ENCODE measurements at places on chromosomes 1 and 21.

DNA sequence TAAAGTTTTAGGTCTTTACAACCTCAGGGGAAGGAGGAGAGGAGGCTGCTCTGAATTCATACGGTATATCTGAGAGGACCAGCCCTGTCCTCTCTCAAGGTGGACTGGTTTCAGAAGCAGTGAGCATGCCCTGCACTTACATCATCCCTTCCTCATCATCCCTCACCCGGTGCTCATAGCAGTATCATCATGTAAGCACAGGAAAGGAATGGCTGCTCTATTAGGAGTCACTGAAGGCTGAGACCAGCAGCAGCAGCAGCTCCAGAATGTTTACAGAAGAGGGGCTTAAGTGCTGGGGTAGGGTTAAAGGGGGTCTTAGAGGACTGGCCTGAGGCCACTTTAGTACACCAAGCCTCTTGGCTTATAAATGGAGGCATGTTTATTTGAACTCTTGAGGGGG lies 185.9 kb downstream of the AK5 start:
- peak; percentile 62 for DNase-seq

GRCh38 chr1:192654591-192655251 lies 18.8 kb downstream of the RGS13 start:
- DNase-seq: peak; percentile 15

- no peak for DNase-seq
These were observed 2.7 kb downstream of the ZBED6 start for GRCh38 chr1:203797948-203798655.

GRCh38 chr1:111779546-111779945 lies 23.8 kb downstream of the DDX20 start:
- no peak for DNase-seq

DNA sequence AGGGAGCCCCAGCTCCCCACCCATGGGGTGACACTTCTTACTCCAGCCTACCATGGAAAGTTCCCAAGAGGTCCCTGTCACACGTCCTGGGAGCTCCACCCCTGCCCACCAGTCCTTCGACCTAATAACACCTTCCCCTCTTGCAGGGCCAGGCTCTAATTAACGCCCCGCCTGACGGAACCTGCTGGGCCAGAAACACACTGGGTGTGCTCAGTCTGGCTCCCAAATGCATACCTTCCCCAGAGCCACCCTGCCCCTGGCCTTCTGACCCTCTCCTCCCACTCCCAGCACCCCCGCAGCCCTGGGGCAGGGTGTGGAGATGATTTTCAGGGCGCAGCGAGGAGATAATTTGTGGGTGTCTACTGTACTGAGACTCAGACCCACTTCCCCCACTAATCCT lies 20.6 kb downstream of the PGLYRP3 start:
- no peak for DNase-seq

DNA sequence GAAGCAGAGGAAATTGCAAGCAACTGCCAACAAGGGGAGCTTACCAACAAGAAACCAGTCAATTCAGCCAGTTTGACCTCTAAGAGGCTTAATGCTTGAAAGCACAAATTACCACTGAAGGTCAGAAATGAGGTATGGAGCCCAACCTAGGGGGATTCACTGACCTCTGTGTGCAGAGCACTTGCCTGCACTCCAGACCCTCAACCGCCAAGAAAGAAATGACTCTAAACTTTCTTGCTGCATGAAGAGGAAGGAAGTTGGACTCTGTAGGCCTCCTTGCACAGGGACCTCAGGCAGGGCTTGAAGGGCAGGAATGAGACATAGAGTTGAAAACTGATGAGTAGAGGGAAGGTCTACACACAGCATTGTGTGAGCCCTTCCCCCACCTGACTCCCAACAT lies 10.0 kb downstream of the ARMH1 start:
- peak; percentile 35 for DNase-seq

- DNase-seq: no peak
These were observed 58.4 kb downstream of the NTMT2 start for GRCh38 chr1:170204121-170204520.

DNA sequence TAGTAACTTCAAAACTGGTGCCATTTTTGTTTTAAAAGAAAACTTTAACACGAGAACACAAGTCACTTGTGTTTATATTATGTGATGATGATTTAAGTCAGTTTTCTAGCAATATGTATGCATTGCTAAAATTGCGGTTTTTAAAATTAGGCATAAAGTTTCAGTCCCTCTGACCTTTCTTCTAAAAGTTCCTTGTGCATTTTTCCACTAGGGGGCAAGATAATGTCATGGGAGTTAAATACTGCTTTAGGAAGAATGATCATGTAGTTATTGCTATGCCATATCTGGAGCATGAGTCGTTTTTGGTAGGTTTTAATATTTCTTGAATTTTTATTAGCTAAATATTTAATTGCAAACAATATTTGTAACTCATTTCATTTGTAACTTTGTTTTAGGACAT lies 10.7 kb downstream of the CDC7 start:
- peak; percentile 72 for DNase-seq

GRCh38 chr1:99672038-99672437 lies 26.1 kb downstream of the PALMD start:
- no peak for DNase-seq

GRCh38 chr1:54805981-54806381 lies 4.9 kb upstream of the TTC22 start:
- DNase-seq: no peak

DNA sequence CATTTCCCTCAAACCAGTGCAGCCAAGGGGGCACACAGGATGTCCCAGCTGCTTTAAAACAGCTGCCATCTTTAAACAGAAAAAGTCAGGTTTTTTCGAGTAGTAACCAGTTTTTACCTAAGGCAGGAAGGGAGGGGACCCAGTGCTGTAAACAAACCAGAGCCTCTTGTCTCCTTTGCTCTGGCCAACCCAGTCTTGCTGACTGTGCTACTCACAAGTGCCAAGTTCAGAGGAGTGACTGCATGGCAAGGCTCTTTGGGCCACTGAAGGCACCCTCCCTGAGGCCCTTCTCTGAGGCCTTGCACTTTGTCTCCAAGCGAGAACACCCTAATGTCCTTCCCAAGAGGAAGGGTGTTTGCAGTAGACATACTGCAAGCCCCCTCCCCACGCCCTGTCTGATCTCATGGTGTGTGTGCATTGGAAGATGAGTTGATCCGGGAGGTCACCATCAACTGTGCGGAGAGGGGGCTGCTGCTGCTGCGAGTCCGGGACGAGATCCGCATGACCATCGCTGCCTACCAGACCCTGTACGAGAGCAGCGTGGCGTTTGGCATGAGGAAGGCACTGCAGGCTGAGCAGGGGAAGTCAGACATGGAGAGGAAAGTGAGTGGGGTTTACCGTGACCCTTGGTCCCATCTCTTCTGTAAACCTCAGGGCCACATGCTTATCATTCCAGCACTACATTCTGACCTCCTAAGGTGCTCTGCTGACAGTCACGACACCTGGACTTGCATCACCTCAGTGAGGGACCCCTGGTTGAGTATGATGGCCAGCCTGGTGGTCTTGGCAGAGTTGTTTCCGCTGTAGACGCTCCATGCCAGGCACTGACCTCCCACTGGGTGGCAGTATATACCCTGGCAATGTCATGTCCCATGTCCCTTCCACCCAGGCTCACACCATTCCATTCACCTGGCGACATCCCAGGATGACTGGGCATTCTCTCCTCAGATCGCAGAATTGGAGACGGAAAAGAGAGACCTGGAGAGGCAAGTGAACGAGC lies 4.7 kb downstream of the DNALI1 start:
- DNase-seq: peak; percentile 62

DNA sequence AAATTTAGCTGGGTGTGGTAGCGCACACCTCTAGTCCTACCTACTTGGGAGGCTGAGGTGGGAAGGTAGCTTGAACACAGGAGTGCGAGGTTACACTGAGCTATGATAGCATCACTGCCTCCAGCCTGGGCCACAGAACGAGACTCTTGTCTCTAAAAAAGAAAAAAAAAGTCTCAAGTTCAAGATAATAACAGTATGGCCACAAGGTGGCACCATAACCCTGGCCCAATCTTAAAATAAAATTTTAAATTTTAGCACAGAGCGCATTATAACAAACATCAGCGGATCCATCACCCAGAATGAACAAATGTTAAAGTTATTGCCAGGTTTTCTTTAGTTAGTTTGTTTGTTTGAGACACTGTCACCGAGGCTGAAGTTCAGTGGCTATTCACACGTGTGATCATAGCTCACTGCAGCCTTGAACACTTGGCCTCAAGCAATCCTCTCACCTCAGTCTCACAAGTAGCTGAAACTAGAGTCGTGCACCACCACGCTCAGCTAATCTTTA lies 2.9 kb upstream of the HTR6 start:
- peak; percentile 66 for DNase-seq

- DNase-seq: peak; percentile 69
These were observed 5.2 kb downstream of the H6PD start for GRCh38 chr1:9239622-9240401.

DNA sequence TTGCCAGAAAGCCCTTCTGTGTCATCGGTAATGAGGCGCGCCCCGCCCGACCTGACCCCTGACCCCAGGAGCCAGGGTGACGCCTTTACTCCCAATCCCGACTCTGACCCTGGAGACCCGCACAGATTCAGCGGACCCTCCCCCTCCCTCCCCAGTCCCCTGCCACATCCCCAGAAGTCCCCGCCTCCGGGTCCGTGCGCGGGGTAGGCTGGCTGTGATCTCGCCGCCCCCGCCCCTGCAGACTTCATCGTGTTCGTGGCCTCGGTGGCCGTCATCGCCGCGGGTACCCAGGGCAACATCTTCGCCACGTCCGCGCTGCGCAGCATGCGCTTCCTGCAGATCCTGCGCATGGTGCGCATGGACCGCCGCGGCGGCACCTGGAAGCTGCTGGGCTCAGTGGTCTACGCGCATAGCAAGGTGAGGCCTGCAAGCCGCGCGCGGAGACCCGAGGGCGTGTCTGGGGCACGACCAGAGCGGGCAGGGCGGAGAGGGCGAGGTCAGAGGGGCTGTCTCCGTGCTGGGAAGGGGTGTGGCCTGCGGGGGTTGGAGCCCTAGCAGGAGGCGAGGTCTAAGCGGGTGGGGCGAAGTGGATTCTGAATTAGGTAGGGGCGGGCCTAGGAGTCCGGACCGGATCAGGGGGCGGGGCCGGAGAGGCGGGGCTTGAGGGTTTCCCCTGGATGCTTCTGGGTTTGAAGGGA lies 34.8 kb downstream of the KCNQ4 start:
- peak; percentile 65 for DNase-seq

- no peak for DNase-seq
These were observed 85.1 kb upstream of the RHOU start for GRCh38 chr1:228650141-228650540.

- no peak for DNase-seq
These were observed 124.8 kb downstream of the TMEM53 start for GRCh38 chr1:44549510-44549909.

DNA sequence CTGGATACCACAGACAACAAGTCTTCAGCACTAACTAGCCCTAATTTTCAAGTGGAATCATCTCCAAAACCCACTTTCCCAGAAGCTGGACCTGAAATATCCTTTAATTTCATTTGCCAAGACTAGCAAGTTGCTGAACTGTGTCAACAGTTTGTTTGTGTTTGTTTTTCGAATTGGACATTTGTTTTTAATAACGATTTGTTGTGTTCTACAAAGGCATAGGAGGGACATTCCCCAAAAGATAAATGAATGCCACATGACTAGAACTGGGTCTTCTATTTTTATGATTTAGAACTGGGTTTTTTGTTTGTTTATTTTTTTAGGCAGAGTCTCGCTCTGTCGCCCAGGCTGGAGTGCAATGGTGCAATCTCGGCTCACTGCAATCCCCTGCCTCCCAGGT lies 17.9 kb downstream of the LUZP1 start:
- DNase-seq: no peak

GRCh38 chr1:153231363-153231762 lies 14.0 kb downstream of the PRR9 start:
- DNase-seq: no peak

- no peak for DNase-seq
These were observed 29.0 kb upstream of the BATF3 start for GRCh38 chr1:212728606-212729005.

GRCh38 chr1:38758820-38759219 lies 100.8 kb downstream of the RRAGC start:
- DNase-seq: no peak

DNA sequence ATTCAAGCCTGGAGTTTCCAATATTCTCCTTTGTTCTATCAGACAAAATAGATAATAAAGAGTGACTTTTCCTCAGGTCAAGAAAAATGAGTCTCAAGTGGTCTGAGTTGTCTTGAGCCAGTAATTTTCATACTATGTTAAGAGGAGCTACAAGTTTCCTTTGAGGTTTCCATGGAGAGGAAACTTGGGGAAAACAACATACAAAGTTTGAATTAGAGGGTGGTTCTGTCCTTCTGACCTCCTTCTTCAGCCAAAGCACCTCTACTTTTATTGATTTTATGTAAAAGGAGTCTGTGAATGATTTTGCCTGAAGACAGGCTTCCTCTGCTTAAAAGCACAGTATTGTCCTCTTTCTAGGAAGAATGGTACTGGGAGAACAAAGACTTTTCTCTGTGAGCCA lies 497.2 kb upstream of the PKN2 start:
- DNase-seq: no peak

GRCh38 chr1:245957427-245957826 lies 549.7 kb downstream of the SMYD3 start:
- DNase-seq: no peak

- peak; percentile 92 for DNase-seq
These were observed 2.6 kb downstream of the RERE start for GRCh38 chr1:8814865-8815264.

DNA sequence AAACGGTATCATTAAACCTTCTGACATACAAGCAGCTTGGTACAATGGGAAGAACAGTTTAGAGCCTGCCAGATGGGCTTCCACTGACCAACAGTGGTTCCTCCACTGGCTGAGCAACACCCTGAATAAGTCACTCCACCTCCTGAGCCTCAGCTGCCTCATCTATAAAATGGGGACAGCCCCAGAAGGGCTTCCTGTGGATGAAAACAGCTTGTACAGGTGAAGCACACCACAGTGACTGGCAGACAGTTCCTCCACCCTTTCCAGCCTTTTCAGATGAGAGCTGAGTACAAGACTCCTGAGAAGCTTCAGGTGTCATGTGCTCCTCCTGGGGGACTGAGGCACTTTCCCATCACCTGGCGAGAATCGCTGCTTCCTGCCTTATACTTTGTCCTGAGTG lies 2.1 kb downstream of the CAPZB start:
- no peak for DNase-seq

DNA sequence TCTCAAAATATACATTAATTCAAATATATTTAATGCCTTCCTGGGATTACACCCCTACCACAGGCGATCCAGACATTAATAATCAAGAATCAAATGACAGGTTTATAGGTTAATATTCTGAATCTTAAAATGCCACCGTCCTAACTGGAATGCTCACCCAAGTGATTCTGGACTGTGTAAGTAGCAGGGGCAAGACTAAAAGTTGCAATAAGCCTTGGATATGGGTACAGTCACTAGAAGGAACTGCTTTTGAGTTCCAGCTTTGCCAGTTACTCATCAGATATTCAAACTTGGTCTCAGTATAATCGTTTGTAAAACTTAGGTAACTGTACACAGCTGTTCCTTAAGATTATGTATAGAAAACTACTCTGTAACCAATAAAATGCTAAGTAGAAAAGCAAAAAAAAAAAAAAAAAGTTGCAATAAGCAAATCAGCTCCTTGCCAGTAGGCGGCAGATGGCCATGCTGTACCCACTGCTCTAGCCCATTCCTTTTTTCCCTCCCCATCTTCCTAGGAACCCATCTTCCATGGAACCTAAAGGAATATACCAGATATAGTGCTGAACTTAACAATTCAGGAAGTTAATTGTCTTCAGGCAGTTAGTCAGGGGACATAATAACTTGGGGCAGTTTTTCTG lies 10.5 kb downstream of the RO60 start:
- peak; percentile 46 for DNase-seq

GRCh38 chr1:209491031-209491430 lies 92.5 kb upstream of the CAMK1G start:
- DNase-seq: no peak

GRCh38 chr21:45427331-45428271 lies 22.6 kb downstream of the COL18A1 start:
- no peak for DNase-seq

All from NCI-H82 (cell line).